ENCODE measurements at places on chromosomes 1 and 21. TPM values are rescaled to one million over a fixed set of nuclear protein-coding genes. Genes with fewer than 3 reads are reported as not detected.

GRCh38 chr1:58505286-58505685, 41.2 kb downstream of the OMA1 start:
- DNase-seq: no peak

DNA sequence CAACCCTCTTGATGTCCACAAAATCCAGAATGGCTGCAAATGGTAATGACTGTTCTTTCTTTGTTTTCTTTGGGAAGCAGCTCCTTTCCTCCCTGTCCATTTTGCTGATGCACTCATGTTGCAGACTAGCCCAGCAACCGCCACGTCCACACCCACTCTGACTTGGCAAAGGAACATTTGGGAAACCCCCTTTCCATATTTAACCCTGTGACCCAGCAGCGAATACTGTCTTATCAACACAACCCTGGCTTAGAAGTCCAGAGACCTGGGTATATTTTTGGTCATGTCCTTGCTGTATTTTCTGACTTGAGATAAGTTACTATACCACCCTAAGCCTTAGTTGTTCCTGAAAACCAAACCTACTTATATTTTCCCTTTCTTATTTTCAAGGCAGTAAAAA, 18.1 kb upstream of the SHE start:
- DNase-seq: no peak

DNA sequence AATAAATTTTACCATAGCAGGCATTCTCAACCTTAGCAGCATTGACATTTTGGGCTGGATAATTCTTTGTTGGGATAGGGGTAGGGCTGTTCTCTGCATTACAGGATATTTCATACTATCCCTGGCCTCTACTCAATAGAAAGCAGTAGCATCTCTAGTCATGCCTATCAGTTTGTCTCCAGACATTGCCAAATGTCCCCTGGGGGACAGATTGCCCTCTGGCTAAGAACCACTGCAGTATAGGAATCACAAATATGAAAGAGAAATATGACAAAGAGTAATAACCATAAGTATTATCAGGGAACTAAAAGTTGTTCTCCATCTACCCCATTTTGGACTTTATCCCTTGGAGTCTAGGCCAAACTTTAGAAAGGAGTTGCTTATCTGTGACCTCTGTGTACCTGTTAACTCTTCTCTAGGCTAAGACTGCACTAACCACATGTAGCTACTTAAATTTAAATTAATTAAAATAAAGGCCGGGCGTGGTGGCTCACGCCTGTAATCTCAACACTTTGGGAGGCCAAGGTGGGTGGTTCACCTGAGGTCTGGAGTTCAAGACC, 76.1 kb downstream of the AGO3 start:
- no peak for DNase-seq

GRCh38 chr1:113917400-113918082, 11.6 kb upstream of the HIPK1 start:
- DNase-seq: no peak

GRCh38 chr21:32112195-32112594, 166.7 kb downstream of the MIS18A start:
- DNase-seq: peak; percentile 4

- DNase-seq: no peak
These were observed 585.7 kb upstream of the CAMK1G start for GRCh38 chr1:208997726-208998312.

Gene KCNAB2
- 7.5 TPM for total RNA-seq

Gene LRRC53
- not detected for total RNA-seq

DNA sequence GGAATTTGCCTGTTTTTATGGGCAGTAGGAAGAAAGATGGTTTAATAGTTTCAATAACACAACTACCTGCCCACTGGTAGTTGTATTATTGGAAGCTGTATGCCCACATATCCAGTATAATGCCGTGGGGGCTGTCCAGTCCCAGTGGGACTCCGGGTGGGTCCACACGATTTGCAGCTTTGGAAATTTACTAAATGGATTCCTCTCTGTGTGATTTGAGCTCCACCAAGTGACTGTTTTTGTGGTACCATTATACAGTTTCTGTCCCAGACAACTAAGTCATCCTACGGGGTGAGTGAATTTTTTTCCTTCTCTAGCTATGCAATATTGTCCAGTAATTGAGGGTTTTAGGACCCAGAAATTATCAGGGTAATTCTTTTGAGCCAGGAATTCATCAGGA, 86.8 kb downstream of the PLA2G4A start:
- no peak for DNase-seq

- peak; percentile 56 for DNase-seq
These were observed 101.8 kb downstream of the RHOU start for GRCh38 chr1:228837032-228837431.

Gene CASQ1
- 0.64 TPM for total RNA-seq

GRCh38 chr1:217196616-217197015, 434.3 kb downstream of the GPATCH2 start:
- no peak for DNase-seq

Gene FCRLB
- not detected for total RNA-seq

- peak; percentile 72 for DNase-seq
These were observed 2.4 kb downstream of the IGSF21 start for GRCh38 chr1:18109756-18110597.

GRCh38 chr1:184189361-184189760, 137.8 kb downstream of the TSEN15 start:
- DNase-seq: no peak

Gene PRR9
- total RNA-seq: not detected

Gene OR2T33
- not detected for total RNA-seq

DNA sequence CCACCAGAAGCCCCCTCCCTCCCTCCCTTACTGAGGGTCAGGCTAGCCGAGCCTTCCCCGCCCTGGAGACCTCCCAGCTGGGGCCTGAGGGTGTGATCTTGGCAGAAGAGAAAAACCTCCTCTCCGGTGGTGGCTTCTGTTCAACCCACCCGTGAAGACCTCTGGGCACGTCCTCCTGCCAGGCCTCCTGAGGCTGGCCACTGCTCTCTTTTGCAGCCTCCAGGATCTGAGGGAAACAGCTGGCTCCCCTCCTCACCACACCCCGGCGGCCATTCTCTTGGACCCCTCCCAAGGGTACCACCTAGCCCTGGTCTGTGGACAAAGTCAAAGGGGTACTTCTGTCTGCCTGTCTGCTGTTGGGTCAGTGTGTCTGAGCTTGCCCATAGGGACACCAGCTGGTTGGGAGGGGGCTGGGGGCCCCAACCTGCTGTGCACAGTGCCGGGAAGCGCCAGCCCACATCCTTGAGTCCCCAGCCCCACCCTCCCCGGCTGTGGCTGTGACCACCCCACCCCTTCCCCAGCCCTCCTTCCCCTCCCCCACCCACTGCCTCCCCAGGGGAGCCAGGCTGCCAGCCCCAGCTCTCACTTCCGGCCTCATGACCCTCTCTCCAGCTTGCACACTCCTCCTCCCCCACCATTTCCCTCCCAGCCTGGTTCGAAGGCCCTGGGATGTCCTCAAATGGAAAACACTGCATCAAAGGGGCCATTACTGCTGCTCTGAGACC, 48.1 kb downstream of the AHDC1 start:
- no peak for DNase-seq

- peak; percentile 69 for DNase-seq
These were observed 730 bp downstream of the NOS1AP start for GRCh38 chr1:162070094-162070748.

GRCh38 chr1:2408859-2409276, 3.5 kb downstream of the PEX10 start:
- no peak for DNase-seq

Gene VSIG8
- not detected for total RNA-seq

DNA sequence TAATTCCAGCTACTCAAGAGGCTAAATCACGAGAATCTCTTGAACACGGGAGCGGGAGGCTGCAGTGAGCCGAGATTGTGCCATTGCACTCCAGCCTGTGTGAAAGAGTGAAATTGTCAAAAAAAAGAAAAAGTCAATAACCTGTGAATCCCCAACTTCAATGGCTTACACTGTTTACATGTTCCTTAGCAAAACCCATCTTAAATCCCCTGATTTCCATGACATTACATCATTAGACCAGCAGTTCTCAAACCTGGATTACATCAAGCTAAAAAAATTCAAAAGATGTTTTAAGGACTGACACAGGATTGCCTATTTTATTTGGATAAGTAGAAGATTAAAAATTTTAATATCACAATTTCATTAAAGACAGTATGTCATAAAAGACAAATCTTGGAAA, 12.4 kb downstream of the GPBP1L1 start:
- DNase-seq: no peak

DNA sequence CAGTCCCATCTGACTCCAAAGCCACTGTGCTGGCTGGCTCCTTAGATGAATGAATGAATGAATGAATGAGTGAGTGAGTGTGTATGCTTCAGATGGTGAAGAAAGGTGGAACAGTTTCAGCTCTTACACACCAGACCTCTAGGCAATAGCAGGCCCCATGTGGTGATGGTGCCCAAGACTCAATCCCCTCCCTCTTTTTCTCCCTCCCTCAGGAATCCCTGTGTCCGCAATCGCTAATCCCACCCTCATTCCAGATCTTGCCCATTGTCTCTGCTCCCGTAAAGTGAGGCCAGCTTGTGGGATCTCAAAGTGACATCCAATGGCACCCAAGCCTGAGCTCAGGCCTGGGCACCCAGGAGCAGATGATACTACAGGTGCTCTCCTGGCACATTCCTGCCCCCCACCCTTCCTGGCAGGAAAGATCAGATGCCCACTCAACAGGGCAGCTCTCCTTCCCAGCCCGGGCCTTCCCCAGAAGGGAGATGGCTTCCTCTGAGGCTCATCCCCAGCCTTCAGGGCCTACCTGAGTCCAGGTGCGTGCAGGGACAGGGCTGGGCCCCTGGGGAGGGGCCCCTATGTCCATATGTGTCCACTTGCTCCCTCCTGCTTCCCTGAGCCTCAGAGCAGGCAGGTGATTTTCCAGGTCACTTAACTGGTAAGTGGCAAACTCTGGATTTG, 106.4 kb downstream of the HMGB4 start:
- DNase-seq: no peak

- DNase-seq: no peak
These were observed 3.0 kb downstream of the HECTD3 start for GRCh38 chr1:45008076-45008475.

GRCh38 chr1:228007801-228008341, 1.1 kb downstream of the WNT3A start:
- DNase-seq: no peak

GRCh38 chr1:36515315-36516138, 32.8 kb upstream of the CSF3R start:
- no peak for DNase-seq

Gene BCAN
- not detected for total RNA-seq

DNA sequence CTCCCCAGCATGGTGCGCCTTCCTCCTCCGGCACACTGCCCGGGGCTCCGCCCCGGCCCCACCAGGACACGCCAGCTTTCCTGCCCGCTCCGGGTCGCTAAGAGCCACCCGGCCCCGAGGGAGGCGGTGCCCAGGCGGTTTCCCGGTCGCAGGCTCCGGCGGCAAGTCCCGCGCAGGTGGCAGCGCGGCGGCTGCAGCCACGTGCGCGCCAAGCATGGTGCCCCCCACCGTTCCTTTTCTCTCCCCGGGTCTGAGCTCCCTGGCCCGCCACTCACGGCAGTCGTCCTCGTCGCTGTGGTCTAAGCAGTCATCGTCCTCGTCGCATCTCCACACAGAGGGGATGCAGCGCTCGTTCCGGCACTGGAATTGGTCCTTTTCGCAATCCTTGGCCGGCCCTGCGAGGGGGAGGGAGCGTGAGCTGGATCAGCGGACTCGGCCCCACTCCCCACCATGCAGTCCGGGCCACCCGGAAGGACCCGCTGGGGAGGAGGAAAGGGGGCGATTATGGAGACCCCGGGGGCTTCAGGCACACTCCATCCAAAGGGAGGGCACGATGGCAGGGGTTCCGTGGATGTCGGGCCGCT, 1.2 kb downstream of the LRP8 start:
- peak; percentile 71 for DNase-seq

DNA sequence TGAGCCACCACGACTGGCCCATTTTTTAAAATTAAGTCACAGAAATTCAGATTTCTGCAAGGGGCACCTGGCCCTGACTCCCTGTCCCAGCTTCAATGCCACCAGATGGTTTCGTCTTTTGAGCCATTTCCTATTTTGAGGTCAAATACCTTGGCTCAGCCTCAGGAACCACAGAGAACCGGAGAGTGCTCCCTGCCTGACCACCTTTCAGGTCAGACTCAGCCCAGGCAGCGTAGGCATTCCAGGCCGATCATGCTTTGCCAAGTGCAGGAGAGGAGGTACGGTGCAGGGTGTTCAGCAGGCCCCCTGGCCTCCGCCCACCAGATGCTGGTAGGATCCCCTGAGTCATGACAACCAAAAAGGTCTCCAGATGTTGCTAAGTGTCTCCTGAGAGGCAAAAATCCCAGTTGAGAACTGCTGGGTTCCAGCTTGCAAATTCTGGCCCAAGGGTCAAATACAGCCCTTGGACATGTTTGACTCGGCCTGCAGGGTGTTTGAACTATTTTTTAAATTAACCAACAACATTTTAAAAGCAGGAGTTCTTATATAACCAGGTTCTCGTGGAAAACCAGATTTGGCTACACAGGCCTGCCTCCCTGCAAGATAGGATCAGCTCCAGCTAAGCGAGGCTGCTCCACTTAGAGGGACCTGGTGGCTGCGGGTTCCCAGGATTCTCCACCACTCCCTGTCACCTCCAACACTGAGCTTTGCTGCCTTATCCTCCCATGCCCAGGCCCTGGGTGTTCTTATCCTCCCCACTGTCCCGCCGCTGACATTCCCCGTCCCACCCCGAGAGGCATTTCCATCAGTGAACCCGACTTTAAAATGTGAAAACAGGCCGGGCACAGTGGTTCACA, 61.9 kb upstream of the TARDBP start:
- DNase-seq: no peak

DNA sequence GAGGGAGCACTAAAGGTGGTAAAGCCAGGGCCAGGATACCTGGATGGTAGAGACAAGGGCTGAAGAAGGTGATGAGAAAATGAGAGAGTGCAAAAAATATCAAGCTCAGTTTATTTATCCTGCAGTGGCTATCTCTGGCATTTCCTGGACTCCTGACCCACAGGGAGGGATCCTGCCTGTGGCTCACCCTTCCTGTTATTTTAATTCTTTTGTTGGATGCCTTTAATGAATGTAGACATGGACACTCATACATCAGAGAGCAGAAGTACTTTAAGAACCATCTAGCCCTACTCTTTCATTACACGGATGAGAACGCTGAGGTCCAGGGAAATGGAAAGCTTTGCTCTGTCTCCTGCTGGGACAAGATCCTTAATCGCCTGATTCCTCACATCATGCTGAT, 20.6 kb downstream of the JUN start:
- no peak for DNase-seq

DNA sequence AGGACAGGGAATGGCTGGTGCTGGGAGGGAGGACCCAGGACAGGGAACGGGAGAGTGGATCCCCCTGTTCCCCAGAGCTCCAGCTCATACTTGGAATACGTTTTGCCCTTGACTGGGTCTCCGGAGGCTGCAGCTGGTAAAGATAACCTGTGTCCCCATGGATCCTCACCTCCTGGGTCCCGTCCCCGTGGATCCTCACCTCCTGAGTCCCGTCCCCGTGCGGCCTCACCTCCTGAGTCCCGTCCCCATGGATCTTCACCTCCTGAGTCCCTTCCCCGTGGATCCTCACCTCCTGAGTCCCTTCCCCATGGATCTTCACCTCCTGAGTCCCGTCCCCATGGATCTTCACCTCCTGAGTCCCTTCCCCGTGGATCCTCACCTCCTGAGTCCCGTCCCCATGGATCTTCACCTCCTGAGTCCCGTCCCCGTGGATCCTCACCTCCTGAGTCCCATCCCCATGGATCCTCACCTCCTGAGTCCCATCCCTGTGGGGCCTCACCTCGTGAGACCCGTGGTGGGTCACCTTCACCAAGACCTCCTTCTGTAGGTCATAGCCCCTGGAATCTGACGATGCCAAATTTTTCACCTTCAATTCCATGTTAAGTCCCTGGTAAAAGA, 61.4 kb downstream of the SCCPDH start:
- DNase-seq: no peak
